H4 (cell line): ENCODE measurements at places on chromosomes 2 and 18.
A peak's percentile ranks its signal among the peaks of the same experiment; 100 is the strongest.

- no peak for DNase-seq
Measured at GRCh38 chr2:229943770-229944449, 21.6 kb downstream of the FBXO36 start.

- DNase-seq, result no peak
Measured at GRCh38 chr2:207825978-207826377, 56.3 kb upstream of the FZD5 start.

DNA sequence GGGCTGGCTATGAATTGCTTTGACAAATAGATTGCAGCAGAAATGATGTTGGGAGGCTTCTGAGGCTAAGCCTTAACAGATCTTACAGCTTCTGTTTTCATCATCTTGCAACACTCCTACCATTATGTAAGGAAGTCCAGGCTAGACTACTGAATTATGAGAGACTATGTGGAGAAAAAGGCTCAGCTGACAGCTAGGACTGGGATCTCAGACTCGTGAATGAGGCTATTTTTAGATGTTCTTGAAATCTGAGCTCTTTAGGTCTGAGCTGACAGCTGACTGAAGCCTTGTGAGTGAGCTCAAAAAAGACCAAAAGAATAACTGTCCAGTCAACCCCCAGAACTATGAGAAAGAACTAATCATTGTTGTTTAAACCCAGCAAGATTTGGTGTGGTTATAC is 70.3 kb downstream of the VWC2L start:
- peak; percentile 35 for DNase-seq

DNA sequence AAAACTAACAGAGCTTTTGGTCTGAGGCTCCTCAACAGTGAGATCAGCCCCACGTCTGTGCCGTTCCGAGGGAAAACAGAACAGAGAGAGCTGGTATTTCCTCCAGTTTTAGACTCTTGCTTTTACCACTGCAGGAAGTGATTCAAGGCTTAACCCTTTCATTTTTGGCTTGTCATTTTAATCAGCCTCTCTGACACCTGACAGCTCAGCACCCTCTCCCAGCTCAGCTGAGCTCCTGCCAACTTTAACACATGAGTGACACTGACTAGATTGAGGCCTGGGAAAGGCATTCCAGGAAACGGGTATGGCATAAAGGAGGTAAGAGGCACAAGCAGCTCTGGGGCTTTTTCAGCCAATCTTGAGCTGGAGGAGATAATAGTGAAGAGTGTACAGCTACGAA is 239.4 kb upstream of the SKOR2 start:
- DNase-seq, result no peak

DNA sequence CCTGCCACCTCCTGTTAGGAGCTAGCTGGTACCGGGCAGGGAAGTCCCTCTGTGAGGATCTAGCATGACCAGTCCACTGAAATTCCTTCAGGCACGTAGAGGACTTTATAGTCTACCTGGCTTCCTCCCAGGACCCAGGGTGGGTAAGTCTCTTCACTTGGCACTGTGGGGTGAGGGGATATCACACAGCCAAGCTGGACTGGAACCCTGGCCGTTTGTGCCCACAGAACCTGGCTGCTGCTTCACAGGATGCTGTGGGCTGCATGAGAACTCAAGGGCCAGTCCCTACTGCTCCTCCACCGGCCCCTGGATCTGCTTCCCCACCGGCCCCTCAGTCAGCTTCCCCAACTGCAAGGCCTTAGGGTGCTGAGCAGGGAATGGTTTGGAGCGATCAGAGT is 35.8 kb downstream of the HS1BP3 start:
- DNase-seq, result no peak

DNA sequence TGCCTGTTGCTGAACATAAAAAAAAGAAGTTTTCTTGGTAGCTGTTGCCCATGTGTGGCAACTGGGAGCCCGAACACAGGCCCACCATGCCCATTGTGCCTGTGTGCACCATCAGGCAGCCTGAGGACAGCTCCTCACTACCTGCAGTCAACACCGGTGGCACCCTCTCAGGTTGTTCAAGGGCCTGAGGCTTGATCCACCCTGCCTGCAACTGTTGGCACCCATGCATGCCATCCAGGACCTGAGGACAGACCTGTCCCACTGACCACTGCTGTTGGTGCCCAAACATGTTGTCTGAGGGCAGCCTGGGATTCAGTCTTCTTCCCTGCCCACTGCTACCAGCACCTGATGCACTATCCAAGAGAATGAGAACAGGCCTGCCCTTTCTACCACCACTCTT is 661.1 kb upstream of the ZNF804A start:
- DNase-seq, result no peak

DNA sequence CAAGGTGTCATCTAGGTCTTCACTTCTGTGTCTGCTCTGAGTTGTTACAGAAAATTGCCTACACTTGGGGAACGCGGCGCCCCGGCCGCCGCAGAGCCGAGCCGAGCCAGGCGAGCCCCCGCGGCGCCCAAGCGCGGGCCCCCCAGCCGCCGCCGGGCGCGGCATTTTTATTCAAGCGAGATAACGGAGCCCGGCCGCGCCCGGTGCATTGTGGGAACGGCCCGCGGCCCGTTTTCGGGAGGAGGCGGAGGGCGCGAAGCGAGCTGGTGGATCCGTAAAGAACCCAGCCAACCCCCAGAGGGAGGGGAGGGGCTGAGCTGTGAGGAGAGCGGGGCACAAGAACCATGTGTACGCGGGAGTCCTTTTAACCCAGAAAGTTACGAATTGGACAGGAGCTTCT is 191.8 kb downstream of the FTCDNL1 start:
- DNase-seq, result no peak

GRCh38 chr2:241750076-241750840 is 15.8 kb downstream of the D2HGDH start:
- DNase-seq, result no peak

- DNase-seq, result no peak
Measured at GRCh38 chr2:112482309-112483041, 519 bp downstream of the TTL start.

DNA sequence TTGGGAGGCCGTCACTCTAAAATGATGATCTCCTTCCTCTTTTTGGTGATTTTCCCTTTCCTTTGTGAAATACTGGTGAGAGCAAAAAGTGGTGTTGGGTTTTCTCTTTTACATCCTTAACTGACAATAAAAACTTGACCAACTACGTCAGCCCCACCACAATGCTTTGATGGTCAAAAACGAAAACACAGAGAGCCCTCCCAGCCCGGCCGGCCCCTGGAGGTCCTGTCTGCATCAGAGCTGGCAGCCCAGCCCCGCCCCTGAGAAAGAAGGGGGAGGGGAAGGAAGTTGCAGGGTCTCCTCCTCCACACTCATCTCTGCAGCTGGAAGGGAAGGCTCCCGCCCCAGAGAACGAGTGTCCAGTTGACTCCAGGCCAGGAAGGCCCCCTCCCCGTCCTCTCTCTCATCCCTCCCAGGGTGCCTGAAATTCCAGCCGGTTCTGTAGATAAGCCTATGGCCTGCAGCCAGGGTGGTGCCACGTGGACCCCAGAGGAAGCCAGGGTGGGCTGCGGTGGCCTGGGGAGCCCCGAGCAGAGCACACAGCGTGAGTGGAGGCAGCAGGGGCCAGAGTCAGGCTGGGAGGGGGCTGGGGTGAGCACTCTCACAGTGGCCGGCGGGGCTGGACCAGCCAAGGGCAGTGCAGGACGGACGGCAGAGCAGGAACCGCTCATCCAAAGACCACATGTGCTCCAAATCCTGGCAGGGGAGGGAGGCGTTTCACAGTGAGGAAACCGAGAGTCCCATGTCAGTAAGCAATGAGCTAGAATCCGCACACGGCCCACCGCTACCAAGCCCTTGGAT is 19.8 kb downstream of the BIN1 start:
- DNase-seq, result no peak

GRCh38 chr18:37451239-37451825 is 114.3 kb downstream of the CELF4 start:
- no peak for DNase-seq

- DNase-seq, result no peak
Measured at GRCh38 chr2:208511016-208511415, 104.4 kb downstream of the PTH2R start.
